ENCODE measurements at places on chromosomes 7 and 10.

- DNase-seq, result no peak
Observed at GRCh38 chr7:158847451-158847866, 8.9 kb upstream of the DYNC2I1 start.

GRCh38 chr10:110612087-110612486, 32.0 kb upstream of the RBM20 start:
- no peak for DNase-seq

DNA sequence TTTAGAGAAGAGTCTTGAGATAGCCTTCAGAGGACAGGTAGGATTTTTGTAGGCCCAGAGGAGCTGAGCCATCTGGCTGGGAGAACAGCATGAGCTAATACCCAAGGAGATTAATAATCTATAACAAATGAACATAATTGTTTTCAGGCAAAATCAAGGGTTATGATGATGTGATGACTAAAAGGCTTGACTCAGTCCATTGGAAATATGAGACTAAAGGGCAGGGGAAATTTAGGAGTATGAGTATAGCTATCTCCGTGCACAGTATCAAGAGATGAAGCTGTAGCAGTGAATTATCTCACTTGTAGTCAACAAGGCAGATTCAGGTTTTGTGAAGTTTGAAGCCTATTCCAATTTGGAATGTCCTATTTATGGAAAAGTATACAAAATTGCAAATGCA, 40.1 kb downstream of the CSTF2T start:
- DNase-seq, result no peak

- DNase-seq, result no peak
Observed at GRCh38 chr10:120819366-120819765, 31.8 kb upstream of the WDR11 start.

DNA sequence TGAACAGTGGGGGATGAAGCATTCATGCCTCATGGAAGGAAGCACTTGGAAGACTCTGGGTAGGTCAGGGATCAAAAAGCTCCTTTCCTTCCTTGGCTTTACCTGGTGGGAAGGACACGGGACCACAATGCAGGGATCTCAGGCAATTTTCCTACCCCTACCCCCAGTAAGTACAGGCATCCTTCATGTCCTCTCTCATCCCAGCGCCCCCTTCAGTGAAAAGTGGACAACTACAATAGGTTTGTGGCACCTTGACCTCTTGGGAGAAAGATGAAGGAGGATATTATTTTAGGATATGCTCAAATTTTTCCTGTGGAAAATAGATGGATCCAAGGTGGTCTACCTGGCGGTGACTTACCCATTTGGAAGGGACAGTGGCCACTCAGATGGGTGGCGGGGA, 16.5 kb downstream of the AFAP1L2 start:
- DNase-seq, result no peak
